ENCODE measurements at places on chromosomes 6 and 20.

DNA sequence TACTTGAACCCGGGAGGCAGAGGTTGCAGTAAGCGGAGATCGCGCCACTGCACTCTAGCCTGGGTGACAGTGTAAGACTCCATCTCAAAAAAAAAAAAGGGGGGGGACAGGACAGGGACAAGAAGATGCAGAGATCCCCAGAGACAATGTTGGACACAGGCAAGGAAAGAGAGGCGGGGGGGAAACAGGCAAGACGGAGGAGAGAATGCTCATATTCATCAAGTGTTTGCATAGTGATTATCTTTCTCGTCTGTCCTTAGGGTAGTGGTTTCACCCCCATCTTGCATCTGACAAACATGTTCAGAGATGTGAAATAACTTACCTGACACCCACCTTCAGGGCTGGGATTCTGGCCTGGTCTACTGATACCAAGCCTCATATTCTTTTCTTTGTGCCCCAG, 29.0 kb downstream of the CHMP4B start:
- DNase-seq = no peak

- DNase-seq = no peak
These were observed 20.5 kb upstream of the AFDN start for GRCh38 chr6:167806061-167806700.

DNA sequence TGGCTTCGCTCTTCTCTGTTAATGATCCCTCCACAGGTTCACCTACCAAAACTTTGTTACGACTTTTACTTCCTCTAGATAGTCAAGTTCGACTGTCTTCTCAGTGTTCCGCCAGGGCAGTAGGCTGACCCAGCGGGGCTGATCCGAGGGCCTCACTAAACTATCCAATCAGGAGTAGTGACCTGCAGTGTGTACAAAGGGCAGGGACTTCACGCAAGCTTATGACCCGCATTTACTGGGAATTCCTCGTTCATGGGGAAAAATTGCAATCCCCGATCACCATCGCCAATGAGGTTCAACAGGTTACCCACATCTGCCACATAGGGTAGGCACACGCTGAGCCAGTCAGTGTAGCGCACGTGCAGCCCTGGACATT, 771.4 kb upstream of the DEFB115 start:
- no peak for DNase-seq

DNA sequence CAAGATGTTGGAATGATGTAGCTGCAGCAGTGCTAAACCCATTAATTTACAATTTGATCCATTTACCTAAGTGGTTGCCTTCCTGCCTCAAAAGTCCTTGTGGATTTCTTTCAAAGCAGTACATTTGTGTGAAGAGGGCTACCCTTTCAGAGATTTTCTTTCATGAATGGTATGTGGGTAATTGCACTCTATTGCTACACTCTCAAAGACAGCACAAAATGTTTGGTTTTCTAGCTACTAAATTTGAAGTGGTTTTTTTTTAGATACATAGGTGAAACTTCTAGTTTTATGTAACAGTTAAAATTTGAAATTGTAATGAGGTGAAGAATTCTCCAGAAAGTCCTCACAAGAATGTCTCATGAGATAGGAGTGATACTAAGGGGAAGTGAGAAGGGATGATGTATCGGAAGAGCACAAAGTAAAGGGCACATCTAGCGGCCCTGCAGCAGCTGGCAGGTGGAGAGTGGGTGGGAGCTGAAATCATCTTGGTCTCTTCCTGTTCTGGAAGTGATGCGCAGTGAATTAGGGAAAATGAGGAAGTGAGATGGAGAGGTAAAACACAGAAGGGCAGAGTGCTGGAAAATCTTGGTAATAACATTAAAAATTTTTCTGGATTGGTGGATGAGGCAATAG, 236.8 kb upstream of the MAN1A1 start:
- DNase-seq = no peak

GRCh38 chr6:101351173-101351572, 42.3 kb upstream of the GRIK2 start:
- DNase-seq = no peak

GRCh38 chr6:125781314-125781868, 9.4 kb upstream of the NCOA7 start:
- DNase-seq = no peak

DNA sequence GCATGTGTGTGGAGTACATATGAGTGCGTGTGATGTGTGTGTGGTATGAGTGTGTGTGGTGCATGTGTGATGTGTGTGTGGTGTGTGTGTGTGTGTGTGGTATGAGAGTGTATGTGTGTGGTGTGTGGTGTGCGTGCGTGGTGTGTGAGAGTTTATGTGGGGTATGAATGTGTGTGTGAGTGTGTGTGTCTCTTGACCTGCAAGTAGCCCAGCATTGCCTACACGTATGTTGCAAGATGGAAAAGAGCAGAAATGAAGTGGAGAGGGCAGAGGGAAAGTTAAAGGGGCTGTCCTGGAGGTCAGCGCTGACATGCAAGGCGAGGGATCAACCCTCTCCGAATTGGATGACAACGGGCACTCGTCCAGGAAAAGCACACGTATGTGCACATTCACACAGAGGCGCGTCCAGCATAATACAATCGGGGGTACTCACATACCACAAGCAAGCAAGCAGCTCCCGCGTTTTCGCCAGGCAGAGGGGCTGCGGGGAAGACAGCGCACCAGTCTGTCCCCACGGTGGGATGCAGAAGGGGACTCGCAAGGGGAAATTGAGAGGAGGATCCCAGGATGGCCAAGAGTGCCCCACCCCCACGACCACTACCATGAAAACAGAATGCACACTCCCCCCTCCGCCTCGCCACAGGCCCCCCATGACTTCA, 174.5 kb upstream of the AFDN start:
- no peak for DNase-seq
